ENCODE measurements at places on chromosomes 13 and 19.
A peak's percentile ranks its signal among the peaks of the same experiment; 100 is the strongest.

DNA sequence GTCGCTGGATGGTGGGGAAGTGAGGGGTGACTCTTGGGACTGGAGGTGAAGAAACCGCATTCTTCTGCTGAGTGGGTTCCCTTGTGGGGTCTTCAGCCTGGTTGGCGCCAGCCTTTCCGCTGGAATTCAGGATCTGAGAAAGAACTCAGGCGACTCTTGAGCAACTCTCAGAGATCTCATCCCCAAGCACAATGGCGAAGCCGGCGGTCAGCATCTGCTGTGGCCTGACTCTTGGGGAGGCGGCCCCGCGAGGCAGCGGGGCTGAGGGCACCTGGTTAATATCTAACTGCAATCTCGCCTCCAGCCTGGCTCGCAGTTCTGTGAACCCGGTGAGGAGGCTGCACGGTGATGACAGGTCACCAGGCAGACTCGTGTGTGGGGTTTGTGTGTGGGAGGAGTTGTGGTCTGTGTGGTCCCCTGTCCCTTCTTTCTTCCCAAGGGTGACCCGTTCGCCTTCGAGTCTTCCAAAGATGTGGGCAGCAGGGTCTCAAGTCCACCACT is 883 bp downstream of the ZNF441 start:
- peak; percentile 42 for DNase-seq

DNA sequence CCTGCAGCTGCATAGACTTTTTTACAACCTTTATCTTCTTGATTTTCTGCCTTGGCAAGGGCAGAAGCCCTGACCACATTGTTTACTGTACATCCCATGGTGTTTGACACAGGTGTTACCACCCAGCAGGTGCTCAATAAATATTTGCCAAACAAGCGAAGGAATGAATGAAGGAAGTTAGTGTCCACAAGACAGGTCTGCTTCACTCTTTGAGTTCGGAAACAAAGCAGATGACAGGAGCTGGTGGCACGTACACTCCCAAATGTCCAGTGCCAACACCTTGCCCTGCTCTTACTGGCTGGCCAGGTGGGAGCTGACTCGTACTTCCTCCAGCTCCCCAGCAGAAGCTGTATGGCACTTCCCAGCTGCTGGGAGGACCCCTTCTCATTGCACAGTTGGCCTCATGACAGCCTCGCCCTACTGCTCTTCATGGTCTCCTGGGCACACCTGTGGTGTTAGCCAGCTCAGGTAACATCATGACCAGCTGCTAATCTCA is 22.0 kb upstream of the MUC16 start:
- no peak for DNase-seq

DNA sequence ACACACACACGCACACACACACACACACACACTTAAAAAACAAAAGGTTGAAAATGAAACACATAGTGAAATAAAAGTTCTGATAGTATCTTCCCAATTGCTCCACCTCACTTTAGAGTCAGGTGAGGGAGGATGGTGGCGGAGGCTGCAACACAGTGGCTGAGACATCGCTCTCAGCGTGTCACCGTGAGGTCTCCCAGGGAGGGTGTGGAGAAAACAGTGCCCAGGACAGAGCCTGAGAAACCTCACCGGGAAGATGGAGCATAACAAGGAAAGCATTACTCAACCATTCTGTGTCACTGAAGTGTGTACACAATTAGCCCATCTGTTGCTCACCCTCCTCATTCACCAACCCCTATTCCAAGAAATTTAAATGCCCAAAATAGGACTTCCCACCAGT is 111.4 kb upstream of the USP29 start:
- no peak for DNase-seq

GRCh38 chr19:11465600-11465999 is 15.2 kb downstream of the ELAVL3 start:
- no peak for DNase-seq

DNA sequence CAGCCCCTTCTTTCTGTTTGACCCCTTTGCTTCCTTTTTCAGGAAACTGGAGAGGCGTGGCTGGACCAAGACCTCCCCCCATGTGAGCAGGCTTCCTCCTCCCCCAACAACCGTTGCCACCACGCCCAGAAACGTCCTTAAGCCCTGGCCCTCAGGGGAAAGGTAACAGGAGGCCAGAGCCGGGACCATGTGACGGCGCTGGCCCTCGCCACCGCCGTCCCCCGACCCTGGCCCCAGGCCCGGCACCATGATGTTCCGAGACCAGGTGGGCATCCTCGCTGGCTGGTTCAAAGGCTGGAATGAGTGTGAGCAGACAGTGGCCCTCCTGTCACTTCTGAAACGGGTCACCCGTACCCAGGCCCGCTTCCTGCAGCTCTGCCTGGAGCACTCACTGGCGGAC is 14.4 kb downstream of the SAMD4B start:
- no peak for DNase-seq

GRCh38 chr13:113112893-113113845 is 7.6 kb downstream of the F7 start:
- no peak for DNase-seq

GRCh38 chr13:108121406-108121805 is 93.9 kb downstream of the LIG4 start:
- DNase-seq = no peak

GRCh38 chr13:73661687-73662425 is 472.3 kb downstream of the KLF12 start:
- DNase-seq = no peak

- no peak for DNase-seq
Measured at GRCh38 chr19:10818301-10819123, 17.5 kb downstream of the TMED1 start.

DNA sequence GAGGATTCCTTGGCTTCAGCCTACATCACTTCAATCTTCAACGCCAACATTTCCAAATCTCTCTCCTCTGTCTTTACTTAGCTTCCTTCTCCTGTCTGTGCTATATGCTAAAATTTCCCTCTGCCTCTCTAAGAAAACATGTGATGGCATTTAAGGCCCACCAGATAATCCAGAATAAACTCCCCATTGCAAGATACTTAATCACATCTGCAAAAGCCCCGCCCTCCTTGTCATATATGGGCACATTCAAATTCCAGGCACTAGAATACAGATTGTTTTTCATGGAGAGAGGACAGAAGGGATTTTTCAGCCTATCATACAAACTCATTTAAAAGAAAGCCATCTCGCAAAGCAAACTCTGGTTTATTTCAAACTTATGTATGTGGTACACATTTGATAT is 16.2 kb downstream of the ARGLU1 start:
- no peak for DNase-seq

- no peak for DNase-seq
Measured at GRCh38 chr19:18489627-18490184, 32.2 kb downstream of the ELL start.

GRCh38 chr19:54551950-54552912 is 21.4 kb upstream of the LILRA2 start:
- DNase-seq = no peak

- DNase-seq = no peak
Measured at GRCh38 chr19:39602224-39602623, at the start of gene LGALS13. TSS of gene LGALS13 (plus strand) at chr19:39602524. CDS start at chr19:39602569, 45 bp downstream.

DNA sequence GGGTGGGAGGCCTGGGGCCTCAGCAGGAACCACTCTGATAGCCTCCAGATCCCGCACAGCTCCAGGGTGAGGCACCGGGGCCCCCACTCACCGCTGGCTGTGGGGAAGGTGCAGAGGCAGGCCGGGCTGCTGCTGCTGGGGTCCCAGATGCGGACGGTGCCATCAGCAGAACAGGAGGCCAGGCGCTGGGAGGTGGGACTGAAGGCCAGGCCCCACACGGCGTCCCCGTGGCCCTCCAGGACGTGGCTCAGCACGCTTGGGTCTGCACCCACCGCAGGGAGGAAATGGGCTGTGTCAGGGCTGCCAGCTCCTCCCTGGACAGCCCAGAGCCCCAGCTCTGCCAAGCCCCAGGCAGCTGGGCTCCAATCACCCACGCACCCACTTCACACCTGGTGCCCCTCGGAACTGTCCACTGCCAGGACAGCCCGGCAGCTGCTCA is 6.1 kb upstream of the PRKD2 start:
- DNase-seq = no peak

- DNase-seq = no peak
Measured at GRCh38 chr19:16210168-16210567, 12.5 kb downstream of the AP1M1 start.
